ENCODE measurements at places on chromosomes 7 and 10.

DNA sequence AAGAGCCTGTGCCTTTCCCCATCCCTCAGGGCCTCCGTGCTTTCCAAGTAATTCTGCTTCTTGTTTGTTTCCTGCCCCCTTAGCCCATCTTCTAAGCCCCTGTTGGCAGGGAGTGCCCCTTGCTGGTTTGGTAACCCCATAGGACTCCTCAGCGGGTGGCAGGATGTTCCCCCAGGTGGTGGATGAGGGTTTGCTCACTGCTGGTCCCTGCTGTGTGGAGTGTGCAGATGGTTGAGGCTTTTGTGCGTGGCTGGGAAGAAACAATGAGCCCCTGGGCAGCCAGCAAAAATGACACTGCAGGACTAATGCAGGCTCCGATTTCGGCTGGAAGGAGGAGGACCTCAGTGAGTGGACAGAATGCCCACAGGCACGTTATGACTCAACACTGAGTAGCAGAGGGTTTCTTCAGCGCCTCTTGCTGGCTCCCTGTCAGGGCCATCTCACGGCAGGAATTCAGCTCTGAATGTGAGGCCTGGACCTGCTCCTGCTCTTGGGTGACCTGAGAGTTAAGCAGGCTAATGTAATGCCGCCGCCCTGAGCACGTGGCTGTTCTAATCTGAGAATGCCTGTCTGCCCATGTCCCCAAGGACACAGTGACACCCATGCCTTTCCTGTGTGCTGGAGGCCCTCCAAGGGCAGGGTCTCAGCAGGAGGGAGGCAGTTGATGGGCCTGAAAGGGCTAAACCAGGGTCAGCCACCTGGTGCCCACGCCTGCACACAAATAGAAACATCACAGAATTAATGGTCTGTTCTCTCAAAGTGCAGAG, 16.6 kb downstream of the BAG3 start:
- DNase-seq: no peak

GRCh38 chr7:157805713-157806112, 468.9 kb downstream of the DNAJB6 start:
- DNase-seq: no peak

- no peak for DNase-seq
Observed at GRCh38 chr10:61841338-61841875, 60.1 kb upstream of the ARID5B start.

DNA sequence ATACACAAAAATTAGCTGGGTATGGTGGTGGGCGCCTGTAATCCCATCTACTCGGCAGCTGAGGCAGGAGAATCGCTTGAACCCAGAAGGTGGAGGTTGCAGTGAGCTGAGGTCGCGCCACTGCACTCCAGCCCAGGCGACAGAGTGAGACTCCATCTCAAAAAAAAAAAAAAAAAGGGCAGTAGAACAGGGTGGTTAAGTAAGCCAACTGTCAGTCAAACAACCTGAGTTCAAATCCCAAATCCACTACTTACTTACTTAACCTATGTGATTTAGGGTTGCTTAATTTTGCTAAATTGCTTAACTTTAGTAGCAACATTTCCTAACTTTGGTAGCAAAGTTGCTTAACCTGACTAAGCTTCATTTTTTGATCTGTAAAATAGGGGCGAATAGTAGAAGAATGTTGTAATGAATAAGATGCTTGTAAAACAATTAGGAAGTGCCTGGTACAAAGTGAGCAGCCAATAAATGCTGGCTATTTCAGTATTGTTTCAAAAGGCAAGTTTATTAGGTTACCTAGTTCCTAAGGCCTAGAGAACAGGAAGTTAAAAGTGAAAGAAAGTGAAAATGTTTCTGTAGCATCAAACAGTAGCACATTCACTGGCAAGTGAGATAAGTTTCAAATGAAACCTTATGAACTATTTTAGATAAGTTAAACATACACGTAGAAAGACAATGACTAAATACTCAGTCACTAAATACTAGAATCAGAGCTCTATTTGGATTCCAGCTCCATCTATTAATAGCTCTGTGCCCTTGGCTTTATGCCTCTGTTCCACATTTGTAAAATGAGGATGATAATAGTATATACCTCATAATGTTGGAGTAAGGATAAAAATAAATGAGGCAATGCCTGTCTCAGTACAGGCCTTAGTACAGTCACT, 64.3 kb downstream of the HOXA1 start:
- DNase-seq: no peak

- DNase-seq: no peak
Observed at GRCh38 chr10:125091891-125092290, 68.5 kb downstream of the CTBP2 start.

- DNase-seq: no peak
Observed at GRCh38 chr10:74391786-74392185, 240.8 kb downstream of the ADK start.

DNA sequence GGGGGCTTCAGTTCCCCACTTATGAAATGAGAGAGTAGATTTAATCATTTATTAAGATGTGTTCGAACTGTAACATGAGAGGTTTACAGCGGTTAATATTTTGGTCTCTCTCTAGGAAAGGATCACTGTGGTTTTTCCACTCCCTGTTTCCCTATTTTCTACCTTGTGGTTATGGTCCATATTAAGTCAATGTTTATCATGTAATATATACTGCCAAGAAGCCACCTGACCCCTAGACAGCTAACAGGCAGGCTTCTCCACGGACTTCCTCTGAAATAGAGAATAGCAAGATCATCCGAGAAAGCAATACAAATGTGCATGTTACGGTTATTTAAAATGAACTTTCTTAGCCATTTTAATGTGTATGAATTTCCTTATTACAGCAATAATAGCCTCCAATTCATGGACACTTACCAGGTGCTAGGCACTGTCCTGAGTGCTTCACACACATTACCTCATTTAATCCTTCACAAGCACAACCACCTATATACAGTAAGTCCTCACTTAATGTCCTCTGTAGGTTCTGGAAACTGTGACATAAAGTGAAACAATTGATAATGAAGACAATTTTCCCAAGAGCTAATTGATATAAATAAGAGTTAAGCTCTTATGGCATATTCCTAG, 835 bp upstream of the COL28A1 start:
- DNase-seq: no peak

- no peak for DNase-seq
Observed at GRCh38 chr7:111006691-111007090, 84.2 kb upstream of the LRRN3 start.

DNA sequence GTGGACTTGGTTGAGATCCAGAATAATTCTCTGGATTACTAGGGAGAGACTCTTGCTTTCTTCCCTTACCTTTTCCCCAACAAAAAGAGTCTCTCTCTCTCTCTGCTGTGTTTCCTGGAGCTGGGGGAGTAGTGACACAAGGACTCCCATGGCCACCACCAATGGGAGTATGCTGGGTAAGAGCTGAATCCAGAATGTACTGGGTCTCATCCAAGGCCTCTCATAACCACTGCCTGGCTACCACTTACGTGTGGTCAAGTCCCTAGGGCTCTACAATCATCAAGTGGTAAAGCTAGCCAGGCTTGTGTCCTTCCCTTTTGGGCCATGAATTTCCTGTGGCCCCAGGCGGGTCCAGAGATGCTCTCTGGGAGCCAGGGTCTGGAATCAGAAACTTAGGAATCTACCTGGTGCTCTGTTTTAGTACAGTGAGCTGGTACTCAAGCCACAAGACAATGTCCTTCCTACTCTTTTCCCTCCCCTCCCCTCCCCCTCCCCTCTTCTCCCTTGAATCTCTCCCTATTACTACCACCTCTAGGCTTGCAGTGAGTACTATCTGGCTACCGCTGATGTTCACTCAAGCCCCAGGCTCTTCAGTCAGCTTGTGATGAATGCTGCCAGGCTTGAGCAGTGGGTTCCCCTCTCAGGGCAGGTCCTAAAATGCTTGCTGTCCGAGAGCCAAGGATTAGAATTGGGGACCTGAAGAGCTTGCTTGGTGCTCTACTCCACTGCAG, 196.6 kb downstream of the BBS9 start:
- no peak for DNase-seq

DNA sequence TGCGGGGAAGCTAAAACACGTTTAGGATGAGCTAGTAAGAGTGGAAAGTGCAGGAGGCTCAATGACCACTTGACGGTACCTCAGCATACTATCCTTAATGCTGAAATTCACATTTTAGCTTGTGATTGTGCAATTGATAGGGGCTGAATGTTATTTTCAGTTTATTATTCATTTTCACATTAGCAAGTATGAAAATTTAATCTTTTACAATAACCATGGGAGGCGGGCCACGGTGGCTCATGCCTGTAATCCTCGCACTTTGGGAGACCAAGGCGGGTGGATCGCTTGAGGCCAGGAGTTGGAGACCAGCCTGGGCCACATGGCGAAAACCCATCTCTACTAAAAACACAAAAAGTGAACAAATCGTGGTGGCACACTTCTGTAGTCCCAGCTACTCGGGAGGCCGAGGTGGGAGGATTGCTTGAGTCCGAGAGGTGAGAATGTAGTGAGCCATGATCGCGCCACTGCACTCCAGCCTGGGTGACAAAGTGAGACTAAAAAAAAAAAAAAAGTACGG, 22.0 kb upstream of the ANLN start:
- no peak for DNase-seq

DNA sequence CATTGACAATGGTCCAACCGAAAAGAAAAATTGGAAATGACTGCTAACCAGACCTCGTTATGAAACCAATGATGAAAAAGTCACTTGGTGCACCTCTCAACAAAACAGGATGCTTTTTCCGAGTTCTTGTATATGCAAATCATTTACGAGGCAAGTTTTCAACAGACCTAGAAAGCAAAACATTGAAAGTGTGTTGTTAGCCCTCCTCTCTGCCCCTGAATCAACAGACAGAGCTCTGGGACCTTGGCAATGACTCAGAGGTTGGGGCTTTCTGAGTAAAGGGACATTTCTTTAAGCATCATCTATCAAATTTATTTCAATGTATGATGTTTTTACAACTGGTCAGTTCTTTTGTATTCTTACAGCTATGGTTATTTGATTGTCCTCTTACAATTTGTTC, 16.3 kb upstream of the DKK1 start:
- DNase-seq: no peak

DNA sequence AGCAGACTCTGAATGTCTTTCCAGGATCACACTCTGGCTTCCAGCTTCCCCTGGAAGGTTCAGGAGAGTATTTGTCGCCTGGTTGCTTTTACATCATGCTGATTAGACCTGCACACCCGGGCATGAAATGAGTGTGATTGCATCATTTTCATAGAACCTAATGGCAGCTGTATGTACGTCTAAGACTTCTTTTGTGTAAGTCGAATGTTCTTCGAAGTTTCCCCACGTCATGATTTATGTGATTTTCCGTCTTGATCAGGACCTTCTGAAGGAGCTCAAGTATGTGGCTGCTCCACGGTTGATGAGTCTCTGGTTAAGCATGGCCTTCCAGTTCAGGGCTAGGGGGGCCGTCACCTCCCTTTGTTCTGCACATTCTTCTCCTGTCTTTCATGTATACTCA, 4.5 kb downstream of the EIF4H start:
- DNase-seq: no peak
